ENCODE measurements at places on chromosomes 12 and 14.

GRCh38 chr12:95611676-95612309 is 60.5 kb upstream of the USP44 start:
- no peak for DNase-seq

GRCh38 chr14:60974090-60974651 is 6.7 kb downstream of the TRMT5 start:
- no peak for DNase-seq

DNA sequence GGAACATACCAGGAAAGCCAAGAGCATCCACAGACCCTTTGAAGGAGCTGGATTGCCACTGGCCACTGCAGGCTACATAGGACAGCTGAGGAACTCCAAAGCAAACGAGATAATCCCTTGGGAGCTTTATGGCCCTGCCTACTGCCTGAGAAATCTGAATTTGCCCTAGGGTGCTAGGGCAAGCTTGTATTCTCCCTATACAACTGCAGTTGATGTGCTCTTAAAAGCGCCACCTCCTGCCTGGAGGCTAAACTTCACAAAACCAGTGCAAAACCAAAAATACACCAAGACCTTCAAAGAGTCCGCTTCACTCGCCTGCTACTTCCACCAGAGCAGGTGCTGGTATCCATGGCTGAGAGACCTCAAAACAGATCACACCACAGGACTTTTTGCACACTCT is 99.6 kb upstream of the KRR1 start:
- no peak for DNase-seq

- no peak for DNase-seq
These were observed 83.8 kb downstream of the KCNMB4 start for GRCh38 chr12:70449753-70450341.

DNA sequence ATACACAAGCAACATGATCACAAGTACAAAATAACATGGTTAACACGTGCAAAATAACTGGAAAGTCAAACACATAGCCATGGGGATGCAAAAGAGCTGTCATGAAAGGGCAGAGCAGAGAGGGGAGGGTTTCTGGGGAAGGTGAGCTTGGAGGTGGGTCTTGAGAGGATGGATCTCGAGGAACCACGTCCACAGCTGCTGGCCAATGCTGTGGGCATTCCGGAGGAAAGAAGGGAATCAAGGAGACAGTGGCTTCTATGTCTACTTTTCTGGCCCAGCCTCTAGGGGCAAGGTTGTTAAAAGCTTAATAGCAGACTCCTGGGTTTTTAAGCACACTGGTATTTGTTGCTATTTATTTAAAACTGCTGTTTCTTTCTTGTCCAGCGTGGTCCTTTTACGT is 8.4 kb upstream of the MYH7 start:
- DNase-seq = no peak

DNA sequence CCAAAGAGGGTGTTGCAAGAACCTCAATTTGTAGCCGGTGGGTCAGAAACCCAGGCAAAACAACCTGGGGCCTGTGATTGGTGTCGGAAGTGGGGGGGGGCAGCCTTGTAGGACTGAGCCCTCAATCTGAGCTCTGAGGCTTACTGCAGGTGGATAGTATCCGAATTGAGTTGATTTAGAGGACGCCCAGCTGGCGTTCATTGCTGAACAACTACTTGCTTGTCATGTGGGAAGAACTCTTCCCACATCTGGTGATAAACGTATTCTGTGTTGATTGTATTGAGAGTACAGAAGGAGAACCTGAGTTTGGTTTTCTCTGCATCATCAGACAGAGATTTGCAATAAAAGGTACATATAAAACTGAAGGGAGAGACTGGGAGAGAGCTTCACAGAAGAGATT is 5.1 kb downstream of the ANO6 start:
- no peak for DNase-seq
